ENCODE measurements at places on chromosomes 11 and 22.

GRCh38 chr11:58625086-58625485, 2.6 kb downstream of the CNTF start:
- DNase-seq: no peak

GRCh38 chr11:103878646-103879045, 157.8 kb upstream of the DDI1 start:
- no peak for DNase-seq

DNA sequence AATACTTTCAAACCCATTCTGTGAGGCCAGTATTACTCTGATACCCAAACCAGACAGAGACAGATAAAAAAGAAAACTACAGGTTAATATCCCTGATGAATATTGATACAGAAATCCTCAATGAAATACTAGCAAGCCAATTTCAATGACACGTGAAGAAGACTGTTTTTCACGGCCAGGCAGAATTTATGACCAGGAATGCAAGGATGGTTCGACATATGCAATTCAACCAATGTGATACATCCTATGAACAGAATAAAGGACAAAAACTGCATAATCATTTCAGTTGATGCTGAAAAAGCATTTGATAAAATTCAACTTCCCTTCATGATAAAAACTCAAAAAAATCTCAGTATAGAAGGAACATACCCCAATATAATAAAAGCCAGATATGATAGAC, 44.5 kb downstream of the SLC22A24 start:
- no peak for DNase-seq

DNA sequence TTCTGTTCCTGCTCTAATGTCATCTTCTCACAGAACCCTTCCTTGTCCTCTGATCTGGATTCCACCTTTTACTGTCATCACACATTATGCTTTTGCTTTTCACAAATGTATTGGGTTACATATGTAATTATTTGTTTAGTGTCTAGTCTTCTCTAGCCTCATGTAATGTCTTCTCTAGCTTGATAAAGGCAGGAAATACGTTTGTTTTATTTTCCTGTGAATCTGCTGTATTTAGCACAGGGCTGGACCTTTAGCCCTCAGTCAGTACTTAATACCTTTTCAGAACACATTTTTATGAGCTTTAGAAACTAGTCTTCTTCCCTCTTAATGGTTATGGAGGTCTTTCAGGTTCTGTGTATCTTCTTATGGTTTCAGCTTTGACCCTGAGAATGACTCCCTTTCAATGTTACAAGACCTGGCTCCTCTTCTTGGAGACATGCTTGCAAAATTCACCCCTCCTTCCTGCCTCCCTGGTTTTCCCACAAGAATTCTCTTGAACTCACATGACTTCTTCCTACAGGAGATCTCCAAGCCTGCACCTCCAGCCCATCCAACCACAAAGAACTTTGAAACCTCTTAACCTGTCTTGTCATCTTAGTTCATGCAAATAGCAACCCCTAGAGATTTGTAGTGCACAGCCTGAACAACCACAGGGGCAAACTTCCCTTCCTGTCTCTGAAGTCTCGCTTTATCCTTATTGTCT, 132.7 kb upstream of the DDI1 start:
- DNase-seq: no peak

- DNase-seq: no peak
These were observed 286.2 kb downstream of the GRM5 start for GRCh38 chr11:88779577-88779976.

- DNase-seq: no peak
These were observed 79.7 kb upstream of the HORMAD2 start for GRCh38 chr22:30000566-30000965.

- DNase-seq: no peak
These were observed 2.7 kb upstream of the RHOD start for GRCh38 chr11:67053896-67054329.

GRCh38 chr11:129696309-129696989, 119.2 kb upstream of the TMEM45B start:
- DNase-seq: no peak

All from stimulated activated CD8-positive, alpha-beta memory T cell treated with anti-CD3 and anti-CD28 coated beads, Interleukin-15, amount 100 ng/mL, for 48 hours (primary cell).